ENCODE measurements at places on chromosomes 12 and 14. TPM values are rescaled to one million over a fixed set of nuclear protein-coding genes. Genes with fewer than 3 reads are reported as not detected.

The DPPA3 gene
- not detected for total RNA-seq

The FKBP3 gene
- total RNA-seq: 59.1 TPM

The ANKRD9 gene
- 47.9 TPM for total RNA-seq

The DBX2 gene
- not detected for total RNA-seq

The CCDC196 gene
- total RNA-seq: not detected

The KRT71 gene
- not detected for total RNA-seq

The RGS6 gene
- total RNA-seq: not detected

The NTS gene
- 91.2 TPM for total RNA-seq

The RAD51B gene
- total RNA-seq: 28.9 TPM

The TRPV4 gene
- total RNA-seq: 0.13 TPM

The GUCY2C gene
- 0.11 TPM for total RNA-seq

The GSC gene
- total RNA-seq: not detected

The KRT80 gene
- 0.11 TPM for total RNA-seq

The SERPINA4 gene
- total RNA-seq: not detected

The CALM1 gene
- total RNA-seq: 303 TPM

The TAS2R10 gene
- total RNA-seq: 0.13 TPM

The LUM gene
- 905 TPM for total RNA-seq

The PPP1R36 gene
- not detected for total RNA-seq

The SYNE3 gene
- 1.6 TPM for total RNA-seq

The PLEKHG7 gene
- total RNA-seq: not detected

The COQ10A gene
- 16.4 TPM for total RNA-seq

The MYBPC1 gene
- not detected for total RNA-seq

The OR6C70 gene
- not detected for total RNA-seq

The PTCSC3 gene
- total RNA-seq: not detected

The CCDC197 gene
- not detected for total RNA-seq

The STYK1 gene
- total RNA-seq: not detected

The UNC79 gene
- total RNA-seq: 1.2 TPM

The CDK17 gene
- 47.4 TPM for total RNA-seq

The ACTR10 gene
- total RNA-seq: 79.4 TPM

The MYF6 gene
- total RNA-seq: not detected

The DCN gene
- total RNA-seq: 30.7 TPM

The TGFB3 gene
- 4.4 TPM for total RNA-seq

The ANG gene
- 5.2 TPM for total RNA-seq

The IAPP gene
- total RNA-seq: not detected

The NRXN3 gene
- 0.03 TPM for total RNA-seq

The SART3 gene
- 84.2 TPM for total RNA-seq

The ATF1 gene
- 35.5 TPM for total RNA-seq

The INHBE gene
- 0.34 TPM for total RNA-seq

The SLC41A2 gene
- total RNA-seq: 2.8 TPM

The PTPRQ gene
- total RNA-seq: not detected

The GSG1 gene
- not detected for total RNA-seq

The SEC23A gene
- total RNA-seq: 85.3 TPM

The CLEC6A gene
- 0.29 TPM for total RNA-seq

The SIRT4 gene
- 2.8 TPM for total RNA-seq

The POTEG gene
- 0.35 TPM for total RNA-seq

The SSPN gene
- 2.9 TPM for total RNA-seq

The IL22 gene
- not detected for total RNA-seq
